ENCODE measurements at places on chromosomes 2 and 18.
A peak's percentile ranks its signal among the peaks of the same experiment; 100 is the strongest.

- DNase-seq, result no peak
Observed at GRCh38 chr2:189127756-189128155, 51.8 kb downstream of the COL5A2 start.

DNA sequence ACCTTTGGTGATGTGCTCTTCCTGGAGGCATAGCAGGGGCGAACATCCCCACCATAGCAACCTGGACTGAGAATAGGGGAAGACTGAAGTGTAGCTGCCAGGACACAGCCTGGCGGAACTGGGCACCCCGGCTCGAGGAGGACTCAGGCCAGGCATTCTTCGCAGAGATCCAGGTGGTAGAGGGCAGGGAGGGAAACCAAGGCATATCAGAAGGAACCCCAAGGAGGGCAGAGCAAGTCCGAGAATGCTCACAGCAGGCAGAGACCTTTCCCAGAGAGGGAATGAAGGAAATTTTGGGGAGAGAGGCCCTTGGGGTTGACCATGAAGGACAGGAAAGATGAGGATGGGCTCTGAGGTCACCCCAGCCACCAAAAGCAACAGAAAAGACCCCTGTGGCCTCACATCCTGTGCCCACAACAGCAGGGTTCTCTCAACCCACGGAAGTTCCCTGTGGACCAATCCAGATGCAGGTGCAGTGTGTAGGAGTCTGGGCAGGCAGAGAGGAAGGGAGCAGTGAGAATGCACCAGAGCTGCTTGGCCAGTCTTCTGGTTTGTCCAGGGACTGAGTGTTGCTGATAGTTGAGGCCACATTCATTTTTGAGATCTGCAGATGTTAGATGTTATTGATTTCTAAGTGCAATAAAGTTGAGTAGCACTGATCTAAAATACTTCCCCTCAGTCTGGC is 136.9 kb downstream of the PXDN start:
- DNase-seq, result no peak

GRCh38 chr2:160565099-160565845 is 71.7 kb upstream of the RBMS1 start:
- DNase-seq, result no peak

GRCh38 chr2:161238560-161239325 is 69.5 kb upstream of the PSMD14 start:
- peak; percentile 30 for DNase-seq

DNA sequence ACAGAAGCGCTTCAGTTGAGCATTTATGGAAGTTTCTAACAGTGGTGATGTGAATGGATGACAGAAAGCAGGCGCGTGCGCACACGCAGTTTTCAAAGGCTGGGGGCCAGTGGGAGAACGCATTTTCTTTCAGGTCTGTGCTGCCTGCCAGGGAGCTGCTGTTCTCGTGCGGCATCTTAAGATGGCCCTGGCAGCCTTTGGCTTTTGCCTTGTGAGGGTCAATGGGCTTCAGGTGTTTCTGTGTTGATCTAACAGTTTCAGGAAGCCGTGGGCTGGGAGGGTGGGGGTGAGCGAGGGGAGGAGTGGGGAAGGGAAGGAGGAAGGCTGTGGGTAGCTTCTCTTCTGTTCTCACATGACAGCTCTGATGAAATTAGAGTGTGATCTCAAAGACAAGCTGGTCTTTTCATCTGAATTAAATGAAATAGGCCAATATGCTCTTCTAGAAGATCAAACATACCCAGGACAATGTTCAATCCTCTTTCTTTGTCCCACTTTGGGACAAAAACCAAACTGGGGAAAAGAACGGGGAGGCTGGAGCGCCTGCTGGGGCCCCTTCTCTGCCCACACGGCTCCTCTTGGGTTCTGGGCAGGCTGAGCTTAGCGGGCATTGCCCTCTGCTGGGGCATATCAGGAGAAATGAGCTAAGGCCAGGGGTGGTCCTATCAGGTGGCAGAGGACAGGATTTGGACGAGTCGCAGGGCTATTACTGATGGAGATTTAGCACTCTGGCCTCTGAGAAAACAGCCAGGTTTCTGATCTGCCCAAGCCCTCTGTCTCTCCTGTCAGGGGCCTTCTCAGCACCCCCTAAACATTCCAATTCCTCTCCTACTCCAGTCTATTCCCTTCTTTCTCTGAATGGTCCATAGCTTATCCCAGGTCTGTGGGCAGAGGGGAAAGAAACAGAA is 126.2 kb upstream of the LGALSL start:
- DNase-seq, result peak; percentile 12

DNA sequence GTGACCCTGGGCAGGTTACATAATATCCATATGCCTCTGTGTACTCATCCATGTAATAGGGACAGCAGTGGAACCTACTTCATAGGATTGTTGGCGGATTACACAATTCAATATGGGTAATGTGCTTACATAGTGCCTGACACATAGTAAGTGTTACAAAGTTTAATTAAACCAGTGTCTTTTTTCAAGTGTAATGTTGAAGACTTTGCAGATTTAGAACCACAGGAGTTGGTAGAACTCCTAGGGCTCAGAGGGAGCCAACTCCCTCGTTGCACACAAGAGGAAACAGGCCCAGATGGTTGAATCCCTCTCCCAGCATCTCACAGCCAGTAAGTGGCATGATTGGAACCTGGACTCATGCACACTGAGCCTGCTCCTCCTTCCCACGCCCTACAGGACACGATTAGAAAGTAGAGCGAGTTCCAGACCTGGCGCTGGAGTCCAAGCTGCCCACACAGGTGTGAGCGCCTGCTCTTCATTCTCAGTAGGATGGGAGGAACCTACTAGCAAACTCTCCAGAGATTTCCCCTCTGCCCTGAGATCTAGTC is 97.8 kb downstream of the VSNL1 start:
- no peak for DNase-seq

GRCh38 chr2:232588680-232589585 is 38.4 kb downstream of the EIF4E2 start:
- peak; percentile 82 for DNase-seq

GRCh38 chr2:362924-363323 is 75.0 kb upstream of the ALKAL2 start:
- DNase-seq, result no peak

DNA sequence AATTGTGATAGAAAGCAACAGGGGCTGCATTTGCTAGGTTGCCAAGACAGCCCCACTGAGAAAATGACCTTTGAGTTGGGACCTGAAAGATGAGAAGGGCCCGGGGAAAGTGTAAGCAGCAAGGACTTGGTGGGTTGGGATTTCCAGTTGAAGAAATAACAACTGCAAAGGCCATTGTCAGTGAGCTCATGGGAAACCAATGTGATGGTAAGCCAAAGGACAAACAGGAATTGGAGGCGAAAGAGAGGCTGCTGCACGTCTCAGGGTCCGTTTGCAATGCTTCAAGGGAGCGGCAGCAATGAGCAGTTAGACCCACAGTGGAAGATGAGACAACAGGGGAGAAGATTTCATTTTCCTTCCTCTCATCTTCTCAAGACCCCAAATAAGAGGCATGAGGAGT is 51.5 kb upstream of the RGPD4 start:
- no peak for DNase-seq

DNA sequence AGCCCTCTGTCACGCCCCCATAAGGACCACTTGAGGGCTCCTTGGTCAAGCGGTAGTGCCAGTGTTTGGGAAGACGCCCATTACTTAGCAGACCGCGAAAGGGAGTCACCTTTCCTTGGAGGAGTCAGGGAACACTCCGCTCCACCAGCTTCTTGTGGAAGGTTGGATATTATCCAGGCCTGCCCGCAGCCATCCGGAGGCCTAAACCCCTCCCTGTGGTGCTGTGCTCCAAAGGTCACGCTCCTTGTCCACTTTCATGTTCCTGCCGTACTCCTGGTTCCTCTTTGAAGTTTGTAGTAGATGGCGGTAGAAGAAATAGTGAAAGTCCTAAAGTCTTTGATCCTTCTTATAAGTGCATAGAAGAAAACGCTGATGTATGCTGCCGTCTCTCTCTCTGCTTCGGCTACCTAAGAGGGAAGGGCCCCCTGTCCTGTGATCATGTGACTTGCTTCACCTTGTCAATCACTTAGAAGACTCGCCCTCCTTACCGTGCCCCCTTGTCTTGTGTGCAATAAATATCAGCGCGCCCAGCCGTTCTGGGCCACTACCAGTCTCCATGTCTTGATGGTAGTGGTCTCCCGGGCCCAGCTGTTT is 1.7 kb upstream of the CATIP start:
- DNase-seq, result no peak

DNA sequence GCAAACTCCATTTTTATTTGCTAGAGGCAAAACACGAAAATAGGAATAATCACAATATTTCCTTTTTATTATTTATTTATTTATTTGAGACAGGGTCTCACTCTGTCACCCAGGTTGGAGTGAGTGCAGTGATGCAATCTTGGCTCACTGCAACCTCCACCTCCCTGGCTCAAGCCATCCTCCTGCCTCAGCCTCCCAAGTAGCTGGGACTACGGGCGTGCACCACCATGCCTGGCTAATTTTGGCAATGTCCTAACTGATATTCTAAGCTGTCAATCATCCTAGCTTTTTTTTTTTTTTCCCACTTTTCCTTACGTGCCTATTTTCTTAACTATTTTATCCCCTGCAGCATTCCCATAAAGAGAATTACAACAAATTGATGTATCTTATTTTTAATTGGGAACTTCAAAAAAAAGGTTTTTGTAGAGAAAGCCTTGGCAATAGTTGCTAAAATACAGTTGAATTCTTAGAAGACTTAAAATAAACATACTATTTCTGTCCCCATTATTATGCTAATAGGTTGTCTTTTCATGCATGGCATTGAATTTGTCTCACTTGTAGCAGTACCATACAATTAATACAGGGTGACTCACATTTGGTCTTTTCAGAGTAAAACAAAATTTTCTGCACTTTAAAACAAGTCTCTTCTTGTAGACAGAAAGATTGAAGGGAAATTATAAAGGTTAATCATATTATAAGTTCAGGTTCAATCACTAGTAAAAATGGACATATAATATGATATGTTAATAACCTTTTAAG is 153.5 kb downstream of the SLC39A10 start:
- DNase-seq, result peak; percentile 9

- DNase-seq, result no peak
Observed at GRCh38 chr2:70482401-70482800, 71.2 kb downstream of the TGFA start.

- peak; percentile 65 for DNase-seq
Observed at GRCh38 chr2:174051741-174052583, 86.8 kb upstream of the SP3 start.

DNA sequence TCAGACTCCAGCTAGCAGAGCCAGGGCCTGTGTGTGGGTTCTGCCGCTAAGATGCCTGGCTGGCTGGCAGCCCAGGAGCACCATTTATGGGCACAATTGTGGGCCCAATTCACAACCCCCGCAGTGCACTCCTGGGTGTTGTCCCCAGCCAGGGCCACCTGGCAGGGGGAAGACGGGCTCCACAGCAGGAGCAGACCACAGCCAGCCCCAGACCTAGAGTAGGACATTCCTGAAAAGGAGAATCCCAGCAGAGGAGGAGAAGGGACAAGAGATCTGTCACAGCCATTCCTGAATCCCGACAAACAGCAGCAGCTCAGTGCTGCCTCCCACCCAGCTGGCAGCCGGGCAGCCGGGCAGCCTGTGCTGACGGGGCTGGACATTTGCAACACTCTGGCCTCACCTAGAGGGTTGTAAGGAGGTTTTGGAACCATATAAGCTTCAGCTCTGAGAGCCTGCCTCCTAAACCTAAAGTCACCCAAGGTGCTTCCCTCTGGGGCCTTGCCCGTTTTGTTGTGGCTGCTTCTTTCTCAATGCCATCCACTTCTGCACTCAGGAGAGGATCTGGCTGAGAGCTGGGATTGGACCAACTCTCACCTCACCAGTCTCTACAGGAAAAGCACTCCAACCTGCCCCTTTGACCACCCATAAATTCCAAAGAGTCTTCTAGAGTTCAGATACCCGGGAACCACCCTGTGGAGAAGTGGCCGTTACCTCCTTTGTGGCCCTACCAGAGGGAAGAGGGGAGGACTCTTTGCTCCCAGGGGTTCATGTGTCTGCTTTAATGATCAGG is 4.1 kb upstream of the TMEM177 start:
- no peak for DNase-seq

- DNase-seq, result no peak
Observed at GRCh38 chr18:9182852-9183399, 46.3 kb downstream of the ANKRD12 start.

GRCh38 chr2:186516396-186516795 is 30.3 kb downstream of the ZC3H15 start:
- DNase-seq, result no peak

DNA sequence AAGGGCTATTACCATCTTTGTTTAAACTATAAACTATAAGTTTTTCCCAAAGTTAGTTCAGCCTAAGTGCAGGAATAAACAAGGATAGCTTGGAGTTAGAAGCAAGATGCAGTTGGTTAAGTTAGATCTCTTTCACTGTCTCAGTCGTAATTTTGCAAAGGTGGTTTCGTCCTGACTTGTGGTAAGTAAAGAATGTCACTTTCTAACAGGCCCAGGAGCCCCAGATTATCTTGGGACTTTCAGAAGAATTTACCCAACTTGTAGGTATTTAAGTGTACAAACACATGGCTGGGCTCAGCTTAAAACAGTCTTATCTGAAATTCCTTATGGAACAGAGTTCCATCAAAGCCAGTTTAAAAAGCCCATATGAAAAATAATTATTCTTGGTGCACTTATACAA is 18.3 kb upstream of the FAM98A start:
- no peak for DNase-seq

GRCh38 chr18:26579941-26580618 is 31.7 kb upstream of the KCTD1 start:
- DNase-seq, result peak; percentile 68

DNA sequence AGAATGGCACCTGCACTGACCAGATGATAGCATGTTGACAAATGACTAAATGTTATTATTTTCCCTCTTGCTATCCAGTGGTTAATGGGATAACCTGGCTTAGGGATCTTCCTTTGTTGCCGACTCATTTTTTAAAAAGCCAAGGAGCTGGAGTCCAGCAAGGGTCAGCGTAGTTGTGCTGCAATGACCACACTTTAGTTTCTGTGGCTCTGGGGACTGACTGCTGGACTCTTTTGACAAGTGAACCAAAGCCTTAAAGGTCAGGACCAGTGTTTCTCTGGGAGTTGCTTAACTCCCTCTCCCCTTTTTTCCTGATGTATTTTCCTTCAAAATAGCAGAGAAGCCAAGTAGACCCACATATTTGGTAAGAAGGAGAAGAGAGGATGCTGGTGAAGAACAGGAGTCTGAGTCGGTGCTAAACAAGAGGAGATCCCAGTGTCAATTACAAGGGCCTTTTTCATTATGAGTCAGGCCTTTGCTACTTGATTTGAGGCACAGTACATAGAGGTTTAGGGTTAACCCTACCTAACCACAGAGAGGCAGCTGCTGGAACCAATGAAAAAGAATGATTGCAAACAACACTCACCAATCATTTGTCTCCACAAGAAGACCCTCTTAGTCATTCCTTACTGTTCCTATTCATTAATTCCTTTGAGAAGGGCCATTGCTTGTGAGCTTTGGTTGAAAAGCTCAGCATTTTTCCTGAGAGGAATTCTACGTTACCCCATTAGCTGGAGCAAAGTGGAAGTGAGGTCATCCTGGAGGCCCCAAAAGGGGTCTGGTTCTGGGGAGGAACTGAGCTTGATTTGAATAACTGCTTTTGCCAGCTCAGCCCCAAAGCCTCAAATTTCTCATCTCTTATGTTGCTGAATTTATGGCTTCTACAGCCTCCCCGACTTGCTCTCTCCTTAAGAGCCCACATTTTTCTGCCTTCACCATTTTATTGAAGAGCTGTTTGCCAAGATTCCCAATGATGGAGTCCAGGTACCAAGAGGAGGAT is 137.6 kb upstream of the HNMT start:
- peak; percentile 5 for DNase-seq

Data from RWPE1 (cell line).